ENCODE measurements at places on chromosomes 5 and 9.

DNA sequence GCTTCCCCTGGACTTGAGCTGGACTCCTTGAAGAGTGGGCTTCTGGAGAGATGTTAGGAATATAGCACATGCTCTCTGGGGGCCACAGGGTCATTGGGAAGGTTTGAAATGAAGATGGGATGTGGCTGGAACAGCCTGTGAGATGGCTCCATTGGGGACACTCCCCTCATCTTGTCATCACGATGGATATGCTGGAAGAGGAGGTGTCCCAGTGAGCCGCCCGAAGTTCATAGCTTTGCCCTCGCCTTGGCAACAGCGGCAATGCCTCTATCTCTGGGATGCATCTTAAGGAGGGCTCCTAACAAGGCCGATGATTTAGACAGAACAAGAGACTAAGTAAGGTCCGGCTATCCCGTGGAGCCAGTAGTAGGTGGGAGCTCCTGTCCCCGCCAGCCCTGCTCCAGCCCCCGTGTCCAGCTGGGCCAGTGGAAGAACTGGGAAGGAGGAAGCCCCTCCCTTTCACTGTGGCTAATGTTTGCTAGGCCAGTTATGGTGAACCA, 23.9 kb downstream of the AMBP start:
- no peak for DNase-seq

DNA sequence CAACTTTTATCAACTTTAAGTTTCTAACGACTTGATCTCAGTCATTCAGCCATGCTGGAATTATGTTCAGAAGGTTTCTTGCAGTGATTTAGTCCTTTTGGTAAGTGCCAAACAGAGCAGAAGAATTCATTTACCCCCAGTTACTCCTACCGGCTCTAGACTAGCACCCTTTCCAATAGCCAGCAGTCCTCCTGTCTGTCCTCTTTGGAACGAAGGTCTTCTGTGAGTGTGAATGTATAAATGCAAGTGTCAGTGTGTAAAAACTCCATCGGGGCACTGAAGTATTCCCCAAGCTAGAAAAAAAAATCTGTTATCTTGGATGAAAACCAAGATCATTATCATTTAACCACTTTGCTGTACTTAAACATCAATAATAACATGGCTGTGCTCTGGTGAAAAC, 64.4 kb downstream of the GLIS3 start:
- DNase-seq: no peak

- no peak for DNase-seq
These were observed 176.5 kb downstream of the SNX18 start for GRCh38 chr5:54693936-54694657.

DNA sequence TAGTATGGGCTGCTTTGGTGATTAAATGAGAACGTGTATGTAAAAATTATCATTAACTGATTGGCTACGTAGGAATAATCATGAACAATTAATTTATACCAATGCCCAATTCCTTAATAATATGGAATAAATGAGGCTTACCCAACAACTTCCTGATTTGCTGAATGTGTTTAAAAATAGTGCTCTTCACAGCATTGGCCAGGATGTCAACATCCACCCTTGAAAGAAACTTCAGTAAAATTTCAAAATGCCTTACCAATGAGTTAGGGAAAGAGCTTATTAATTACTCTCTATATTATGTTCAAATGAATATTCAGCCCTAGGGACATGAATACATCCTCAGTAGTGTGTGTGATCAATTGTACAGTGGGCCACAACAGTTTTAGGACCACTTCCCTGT, 401.4 kb downstream of the PSAT1 start:
- DNase-seq: no peak

- DNase-seq: no peak
These were observed at the start of gene ZNF879 for GRCh38 chr5:179023528-179024189. ZNF879 (plus strand) TSS chr5:179023804; CDS start chr5:179025005, 1,201 bp downstream.
